NCI-H1436 treated with DMSO at 0.1 percent for 48 hours (cell line): ENCODE measurements at places on chromosomes 6 and 20.

DNA sequence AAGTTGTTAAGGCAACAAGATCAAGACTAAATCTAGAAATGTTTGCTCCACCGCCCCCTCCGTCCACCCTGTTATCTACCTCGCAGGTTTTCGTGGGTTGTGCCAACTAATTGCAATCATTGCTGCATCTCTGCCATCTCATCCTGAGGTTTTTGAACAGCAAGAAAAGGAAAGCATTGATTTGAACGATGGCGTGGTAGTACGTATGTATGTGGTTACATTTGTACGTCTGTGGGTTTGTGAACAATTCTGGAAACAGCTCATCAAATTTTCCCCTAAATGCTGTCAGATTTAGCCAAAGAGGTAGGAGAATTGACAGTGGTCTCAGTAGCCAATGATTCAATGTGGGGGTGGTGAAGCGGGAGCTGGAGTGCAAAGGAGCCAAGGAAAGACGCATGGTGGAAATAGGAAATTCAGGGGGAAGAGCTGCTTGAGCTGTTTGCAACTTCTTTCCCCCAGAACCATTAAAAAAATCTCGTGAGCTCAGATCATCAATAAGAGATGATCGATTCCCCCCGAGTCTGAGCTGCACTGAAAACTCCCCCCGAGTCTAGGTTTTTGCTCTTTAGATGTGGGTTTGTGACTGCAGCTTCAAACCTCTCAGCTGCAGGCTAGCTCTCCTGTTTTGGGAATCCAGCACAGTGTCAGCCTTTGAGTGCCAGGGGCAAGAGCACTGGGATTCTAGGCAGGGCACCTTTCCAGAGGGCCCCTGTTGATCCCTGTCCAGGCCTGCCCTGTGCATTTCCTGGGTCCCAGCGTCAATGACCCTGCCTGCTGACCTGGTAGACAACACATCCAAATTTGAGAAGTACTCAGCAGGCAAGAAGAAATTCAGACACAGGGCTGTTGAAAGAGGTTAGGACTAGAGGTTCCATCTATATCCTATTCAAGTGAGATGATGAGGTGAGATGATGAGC lies 72.6 kb upstream of the LY86 start:
- no peak for DNase-seq

DNA sequence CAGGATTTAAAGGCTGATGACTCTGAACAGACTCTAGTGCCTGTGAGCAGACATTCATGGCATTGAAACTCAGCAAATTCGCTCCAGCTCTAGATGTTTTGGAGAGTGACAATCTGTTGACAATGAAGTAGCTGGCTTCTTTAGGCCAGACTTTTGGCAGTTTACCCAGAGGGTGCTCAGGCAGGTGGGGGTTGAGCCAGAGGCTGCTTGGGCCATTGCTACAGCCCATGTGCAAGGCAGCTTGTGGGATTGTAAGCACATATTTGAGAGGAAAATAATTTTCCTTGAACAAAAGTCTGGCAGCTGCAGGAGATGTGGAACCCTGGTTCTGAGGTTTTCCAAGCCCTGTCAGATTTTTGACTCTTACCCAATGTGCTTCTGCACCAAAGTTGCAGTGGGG lies 311.6 kb downstream of the CDC5L start:
- no peak for DNase-seq

GRCh38 chr20:59016795-59017492 lies 2.3 kb upstream of the TUBB1 start:
- no peak for DNase-seq

DNA sequence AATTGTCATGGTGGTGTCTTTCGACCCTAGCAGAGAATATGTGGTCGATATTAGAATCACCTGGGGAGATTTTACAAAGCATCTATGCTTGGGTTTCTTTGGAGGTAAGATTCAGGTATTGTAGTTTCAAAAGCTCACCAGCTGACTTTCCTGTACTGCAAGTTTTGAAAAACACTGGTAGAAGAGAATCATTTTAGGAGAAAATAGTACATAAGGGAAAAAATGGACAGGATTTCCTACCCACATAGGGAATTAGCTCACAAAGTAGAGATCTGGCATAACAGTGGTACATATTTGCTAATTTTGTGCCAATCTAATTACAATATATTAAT lies 27.4 kb upstream of the ABT1 start:
- DNase-seq, result no peak

DNA sequence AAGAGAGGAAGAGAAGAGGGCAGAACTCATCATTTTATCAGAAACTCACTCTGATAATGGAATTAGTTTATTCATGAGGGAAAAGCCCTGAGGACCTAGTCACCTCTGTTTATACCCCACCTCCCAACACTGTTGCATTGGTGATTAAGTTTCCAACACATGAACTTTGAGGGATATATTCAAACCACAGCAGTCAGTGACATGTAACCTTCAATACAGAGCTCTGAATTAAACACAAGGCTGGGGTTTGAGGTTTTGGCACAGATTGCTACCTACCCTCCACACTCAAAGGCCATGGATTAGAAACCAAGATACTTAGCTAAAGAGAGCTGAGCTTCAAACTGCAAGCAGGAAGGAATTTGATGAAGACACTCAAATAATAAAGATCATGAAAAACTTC lies 48.5 kb upstream of the MOCS1 start:
- no peak for DNase-seq

DNA sequence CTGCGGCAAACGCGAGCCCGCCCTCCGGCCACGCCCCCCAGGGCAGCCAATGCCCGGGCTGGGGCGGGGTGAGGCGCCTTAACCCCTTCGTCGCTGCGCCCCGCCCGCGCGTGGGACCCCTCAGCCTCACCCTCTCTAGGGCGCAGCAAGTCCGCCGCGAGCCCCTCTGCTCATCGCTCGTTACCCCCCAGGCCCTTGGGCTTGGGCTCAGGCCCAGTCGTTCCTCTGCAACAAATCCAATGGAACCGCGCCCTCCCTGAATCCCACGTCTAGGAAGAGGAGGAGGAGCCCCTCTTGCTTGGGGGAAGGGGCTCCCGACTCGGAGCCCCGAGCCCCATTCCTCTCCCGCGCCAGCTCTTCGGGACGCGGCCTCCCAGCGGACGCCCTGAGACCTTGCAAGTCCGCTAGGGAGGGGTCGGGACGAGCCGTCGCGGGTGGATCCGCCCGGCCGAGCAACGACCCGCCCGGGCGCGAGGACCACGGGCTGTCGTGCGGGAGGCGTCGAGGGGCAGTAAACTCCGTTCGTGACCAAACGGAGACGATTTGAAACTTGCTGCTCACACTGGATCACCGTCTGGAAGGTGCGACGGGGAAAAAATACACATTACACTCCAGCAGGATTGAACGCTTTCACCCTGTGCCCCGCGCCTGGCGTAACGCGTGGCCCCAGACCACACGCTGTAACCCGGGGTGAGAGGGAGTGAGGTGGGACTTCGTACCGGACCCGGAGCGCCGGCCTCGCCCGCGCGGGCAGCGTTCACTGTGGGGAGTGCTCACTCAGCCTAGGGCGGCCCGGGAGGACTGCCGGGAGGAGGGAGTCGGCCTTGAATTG lies 477 bp upstream of the LZTS3 start:
- DNase-seq, result no peak

DNA sequence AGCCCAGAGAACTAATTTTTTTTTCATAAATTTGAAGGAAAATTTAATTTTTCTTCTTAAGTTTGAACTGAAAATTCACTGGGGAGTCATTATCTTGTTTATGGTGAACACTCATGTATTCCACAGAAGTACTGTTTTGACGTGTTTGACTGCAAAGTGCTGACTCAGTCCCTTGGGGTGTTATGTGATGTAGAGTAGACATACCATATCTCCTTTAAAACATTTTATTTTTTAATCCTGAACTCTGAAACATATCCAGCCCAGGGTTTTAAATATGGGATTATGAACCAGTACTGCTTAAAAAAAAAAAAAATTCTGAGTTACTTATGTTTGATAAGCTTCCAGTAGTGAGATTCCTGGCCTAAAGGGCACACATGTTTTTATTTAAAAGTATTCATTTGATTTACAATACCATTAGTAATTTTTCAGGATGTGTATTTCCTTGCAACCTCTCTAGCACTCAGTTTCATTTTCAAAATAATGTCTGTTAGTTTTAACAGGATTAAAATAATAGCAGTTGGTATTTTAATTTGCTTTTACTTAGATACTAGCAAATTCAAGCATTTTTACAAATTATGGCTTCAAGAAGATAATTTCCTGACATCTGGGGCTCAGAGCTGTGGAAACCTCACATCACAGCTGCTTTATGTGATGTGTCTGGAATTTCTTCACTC lies 81.7 kb upstream of the PDE10A start:
- DNase-seq, result no peak

DNA sequence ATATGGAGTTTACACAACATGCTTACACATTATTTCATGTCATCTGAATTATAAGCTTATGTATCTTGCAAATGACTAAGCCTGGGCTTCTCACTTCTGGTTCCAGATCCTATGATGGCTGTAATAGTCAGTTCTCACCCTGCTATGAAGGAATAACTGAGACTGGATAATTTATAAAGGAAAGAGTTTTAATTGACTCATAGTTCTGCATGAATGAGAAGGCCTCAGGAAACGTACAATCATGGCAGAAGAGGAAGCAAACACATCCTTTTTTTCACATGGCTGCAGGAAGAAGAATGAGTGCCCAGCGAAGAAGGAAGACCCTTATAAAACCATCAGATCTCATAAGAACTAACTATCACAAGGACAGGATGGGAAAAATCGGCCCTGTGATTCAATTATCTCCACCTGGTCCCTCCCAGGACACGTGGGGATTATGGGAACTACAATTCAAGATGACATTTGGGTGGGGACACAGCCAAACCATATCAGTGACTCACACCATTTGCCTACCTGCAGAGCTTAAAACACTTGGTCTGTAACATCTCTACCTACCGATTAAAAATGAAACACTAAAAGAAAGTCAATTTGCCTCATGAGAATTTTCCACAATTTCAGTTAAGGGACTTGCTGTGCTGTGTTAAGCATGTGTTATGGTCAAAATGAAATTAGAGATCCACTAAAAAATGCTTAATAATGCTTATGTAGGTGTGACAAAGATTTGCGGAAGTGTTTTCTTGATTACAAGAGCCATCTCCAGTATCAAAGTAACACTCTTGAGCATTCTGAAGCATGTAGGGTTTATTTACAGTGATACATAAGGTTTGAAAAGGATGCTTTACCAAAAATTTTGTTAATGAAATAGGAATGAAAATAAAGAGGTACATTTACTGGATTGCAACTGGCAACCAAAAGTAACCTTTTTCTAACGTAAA lies 2.2 kb upstream of the RWDD1 start:
- DNase-seq, result no peak

DNA sequence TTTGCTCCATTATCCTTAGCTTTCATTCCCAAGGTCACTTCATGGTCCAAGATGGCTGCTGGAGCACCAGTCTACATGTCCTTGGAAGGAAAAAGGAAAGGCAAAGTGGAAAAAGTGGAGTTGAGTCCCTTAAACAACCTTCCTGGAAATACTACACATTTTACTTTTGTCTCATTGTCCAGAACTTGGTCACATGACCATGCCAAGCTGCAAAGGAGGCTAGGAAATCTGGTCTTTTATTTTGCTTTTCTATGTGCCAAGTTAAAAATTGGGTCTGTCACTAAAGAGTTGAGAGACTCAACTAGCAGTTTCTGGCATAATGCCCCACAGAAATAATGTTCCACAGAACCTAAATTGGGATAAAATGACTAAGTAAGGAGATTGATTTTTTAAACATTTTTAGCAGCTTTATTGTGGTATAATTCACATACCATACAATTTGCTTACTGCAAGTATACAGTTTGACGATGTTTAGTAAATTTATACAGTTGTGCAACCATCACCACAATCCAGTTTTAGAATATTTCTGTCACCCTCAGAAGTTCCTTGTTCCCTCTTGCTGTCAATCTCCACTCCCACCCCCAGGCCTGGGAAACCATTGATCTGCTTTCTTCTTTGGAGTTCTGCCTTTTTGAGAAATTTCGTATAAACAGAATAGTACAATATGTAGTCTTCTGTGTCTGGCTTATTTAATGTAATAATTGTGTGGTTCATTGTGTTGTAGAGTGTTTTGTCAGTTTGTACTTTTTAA lies 5.6 kb upstream of the CHD6 start:
- no peak for DNase-seq

GRCh38 chr6:154408891-154409500 lies 52.4 kb upstream of the IPCEF1 start:
- no peak for DNase-seq

DNA sequence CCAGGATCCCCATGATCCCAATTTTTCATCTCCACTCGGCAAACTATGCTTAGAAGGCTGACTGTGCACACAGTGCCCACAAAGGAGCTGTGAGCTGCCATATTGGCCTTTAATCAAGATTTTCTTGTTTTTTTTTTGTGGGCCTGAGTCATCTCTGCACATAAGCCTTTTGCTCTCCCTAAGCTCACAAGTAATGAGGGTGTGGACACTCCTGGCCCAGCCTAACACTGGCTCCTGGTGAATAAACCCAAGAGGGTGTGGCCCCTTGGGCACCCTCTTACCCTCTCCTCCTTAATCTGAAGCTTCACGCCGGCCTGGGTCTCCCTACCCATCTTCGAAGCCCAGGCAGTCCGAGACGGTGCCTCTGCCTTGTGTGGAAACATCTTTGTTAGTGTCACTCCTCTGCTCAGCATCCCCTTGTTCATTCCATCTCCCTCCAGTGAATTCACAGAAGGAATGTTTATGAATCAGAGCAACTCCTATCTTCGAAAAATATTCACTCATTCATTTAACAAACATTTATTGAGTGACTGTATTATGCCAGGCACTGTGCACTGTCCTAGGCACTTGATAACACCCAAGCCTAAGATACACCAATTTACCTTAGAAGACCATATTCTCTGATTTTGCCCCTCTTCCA lies 22.2 kb upstream of the MRPS10 start:
- DNase-seq, result no peak

- no peak for DNase-seq
These were observed 19.5 kb downstream of the CPXM1 start for GRCh38 chr20:2780948-2781347.
